ENCODE measurements at places on chromosomes 4 and X.
A peak's percentile ranks its signal among the peaks of the same experiment; 100 is the strongest.

GRCh38 chrX:47623540-47624027 is 3.9 kb upstream of the SYN1 start:
- peak; percentile 73 for DNase-seq

DNA sequence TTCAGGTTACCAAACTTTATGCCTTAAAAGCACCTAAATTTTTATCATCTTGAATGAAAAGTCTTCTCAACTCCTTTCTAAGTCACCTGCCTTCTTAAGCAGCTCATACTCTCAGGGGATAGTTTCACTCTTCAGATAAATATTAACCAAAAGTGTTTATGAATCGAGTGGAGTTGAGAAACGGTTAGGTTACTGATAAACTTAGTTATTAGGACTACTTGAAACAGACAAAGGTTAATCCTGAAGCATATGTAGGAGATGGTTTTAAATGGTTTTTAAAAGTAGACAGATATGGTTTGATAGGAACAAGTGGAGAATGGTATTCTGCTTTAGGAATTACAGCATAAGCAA is 32.8 kb downstream of the CLDN22 start:
- DNase-seq: peak; percentile 65

DNA sequence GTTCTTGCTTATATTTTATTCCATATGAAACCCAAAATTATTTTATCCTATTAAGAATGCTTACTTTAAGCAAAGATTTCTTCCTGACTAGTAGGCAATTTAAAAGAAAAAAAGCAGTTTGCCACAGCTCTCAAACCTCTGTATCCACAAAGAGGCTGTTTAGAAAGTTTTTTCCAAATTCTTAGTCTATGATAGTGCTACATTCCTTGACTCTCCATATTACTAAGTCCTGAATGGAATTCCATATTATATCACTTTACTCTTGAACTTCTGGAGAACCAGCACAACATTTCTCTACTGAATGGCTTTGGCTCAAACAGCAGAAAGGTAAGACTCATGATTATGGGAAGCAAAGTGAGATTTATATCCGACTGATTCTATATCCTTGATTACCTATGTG is 8.3 kb downstream of the SLC10A6 start:
- no peak for DNase-seq

DNA sequence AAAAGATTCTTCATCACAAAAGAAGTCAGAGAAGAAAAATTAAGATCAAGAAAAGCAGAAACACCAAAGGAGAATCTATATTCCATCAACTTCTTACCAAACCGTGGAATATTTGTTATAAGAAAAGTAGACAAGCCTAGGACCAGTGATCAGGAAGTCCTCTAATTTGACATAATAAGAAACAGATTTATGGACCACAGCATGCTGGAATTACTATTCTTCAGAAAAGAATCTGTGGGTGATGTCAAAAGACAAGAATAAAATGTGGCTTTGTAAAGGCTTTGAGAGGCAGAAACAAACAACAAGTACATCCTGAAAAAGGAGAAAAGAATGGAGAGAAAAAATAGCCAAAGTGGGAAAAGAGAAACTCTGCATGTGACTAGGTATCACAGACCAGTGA is 123.3 kb downstream of the SLC10A7 start:
- no peak for DNase-seq

DNA sequence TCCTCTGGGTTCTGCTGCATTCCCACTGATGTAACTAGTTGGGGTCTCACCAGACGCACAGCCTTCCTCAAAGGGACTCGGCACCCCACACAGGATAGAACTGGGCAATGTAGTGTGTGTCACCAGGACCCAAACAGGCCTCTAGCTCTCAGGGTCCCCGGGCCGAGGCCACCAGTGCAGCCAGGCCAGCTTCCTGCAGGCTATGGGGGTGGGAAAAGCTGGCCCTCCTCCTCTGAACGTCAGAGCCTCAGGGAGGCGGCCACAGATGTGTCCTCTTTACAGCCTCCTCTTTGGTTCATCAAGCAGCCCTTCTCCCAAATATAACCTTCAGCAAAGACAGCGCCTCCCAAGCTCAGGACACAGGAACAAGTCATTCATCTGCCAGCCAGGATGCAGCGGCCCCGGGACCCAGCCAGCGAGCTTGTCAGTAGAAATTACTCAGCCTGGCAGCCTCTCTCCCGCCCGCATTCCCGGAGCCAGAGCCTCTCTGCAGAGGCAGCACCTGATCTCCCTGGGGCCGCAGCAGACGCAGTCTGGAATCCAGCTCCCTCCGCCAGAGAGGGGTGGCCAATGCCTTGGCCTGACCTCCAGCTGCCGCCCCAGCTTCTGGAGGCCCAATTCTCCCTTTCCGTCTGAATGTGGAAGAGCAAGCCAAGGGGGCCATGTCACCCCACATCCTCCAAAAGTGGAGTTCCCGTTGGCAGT is 288.5 kb downstream of the FBXW7 start:
- DNase-seq: no peak

GRCh38 chr4:137559801-137560200 is 27.5 kb upstream of the PCDH18 start:
- DNase-seq: no peak

DNA sequence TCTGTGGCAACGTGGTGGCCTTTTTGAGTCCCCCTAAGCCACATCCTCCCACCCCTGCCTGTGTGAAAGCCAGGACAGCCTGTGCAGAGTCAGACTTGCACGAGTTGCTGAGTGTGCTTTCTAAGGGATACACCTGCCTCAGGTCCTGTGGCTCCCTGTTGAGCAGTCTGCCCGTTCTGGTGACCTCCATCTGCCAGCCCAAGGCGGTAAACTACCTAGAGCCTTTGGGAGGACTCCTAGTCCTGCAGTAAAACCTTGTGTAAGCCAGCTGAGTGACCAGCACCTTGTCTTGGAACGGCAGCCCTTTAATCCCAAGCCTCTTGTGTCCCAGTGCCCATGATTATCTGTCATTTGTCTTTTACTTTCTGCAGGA is 69.3 kb downstream of the NBDY start:
- DNase-seq: no peak

- no peak for DNase-seq
These were observed 22.3 kb downstream of the TMPRSS11D start for GRCh38 chr4:67861513-67861912.

DNA sequence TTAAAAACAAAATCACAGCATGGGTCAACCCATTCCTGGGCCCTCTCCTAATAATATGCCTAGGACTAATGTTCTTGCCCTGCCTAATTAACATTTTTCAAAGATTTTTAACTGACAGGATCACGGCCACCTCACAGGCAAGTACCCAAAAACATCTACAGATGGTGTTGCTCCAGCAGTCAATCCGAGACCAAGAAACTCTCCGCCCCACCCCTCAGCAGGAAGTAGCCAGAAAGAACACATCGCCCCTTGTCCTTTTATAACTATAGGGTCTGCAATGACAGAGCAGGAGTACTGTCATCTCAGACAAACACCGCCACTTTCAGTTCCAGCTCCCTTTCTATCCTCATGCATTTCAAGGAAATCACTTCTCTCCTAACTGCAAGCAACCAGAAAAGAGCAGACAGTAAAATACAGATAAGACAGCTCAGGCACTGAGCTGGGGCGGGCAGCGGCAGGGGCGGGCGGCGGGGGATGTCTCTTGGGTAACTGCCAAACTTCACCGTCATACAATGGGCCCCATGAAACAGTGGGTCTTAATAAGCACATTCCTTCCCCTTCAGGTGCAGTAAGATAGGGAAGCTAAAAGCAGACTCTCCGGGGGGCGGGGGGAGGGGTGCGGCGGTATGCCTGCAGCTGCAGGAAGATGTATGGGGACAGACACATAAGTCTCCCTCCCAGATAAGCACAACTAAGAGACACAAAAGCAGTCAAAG is 67.4 kb downstream of the ZNF182 start:
- no peak for DNase-seq

GRCh38 chr4:154467886-154468285 is 23.7 kb downstream of the DCHS2 start:
- no peak for DNase-seq

- DNase-seq: no peak
These were observed 336.5 kb downstream of the BMPR1B start for GRCh38 chr4:95093936-95094929.

GRCh38 chr4:183773790-183774189 is 114.7 kb downstream of the TRAPPC11 start:
- no peak for DNase-seq

- DNase-seq: no peak
These were observed 16.1 kb upstream of the ATP8A1 start for GRCh38 chr4:42673082-42673425.

DNA sequence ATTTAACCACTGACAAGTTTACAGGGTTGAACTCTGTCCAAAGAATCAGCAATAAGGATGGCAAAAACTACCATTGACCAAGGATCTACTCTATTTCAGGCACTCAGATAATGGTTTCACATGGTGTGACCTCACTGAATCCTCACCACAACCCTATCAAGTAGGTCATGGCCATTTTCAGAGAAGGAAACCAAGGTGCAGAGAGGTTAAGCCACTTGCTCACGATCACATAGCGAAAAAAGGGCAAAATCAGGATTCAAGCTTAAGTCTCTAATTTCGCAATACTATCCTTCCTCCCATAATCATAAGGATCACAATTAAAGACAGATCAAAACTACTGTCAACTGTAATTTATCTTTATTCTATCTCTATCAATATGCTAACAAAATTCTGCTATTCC is 191.0 kb upstream of the AFF2 start:
- no peak for DNase-seq

- DNase-seq: no peak
These were observed 44.2 kb downstream of the CCNI start for GRCh38 chr4:77031544-77031943.

DNA sequence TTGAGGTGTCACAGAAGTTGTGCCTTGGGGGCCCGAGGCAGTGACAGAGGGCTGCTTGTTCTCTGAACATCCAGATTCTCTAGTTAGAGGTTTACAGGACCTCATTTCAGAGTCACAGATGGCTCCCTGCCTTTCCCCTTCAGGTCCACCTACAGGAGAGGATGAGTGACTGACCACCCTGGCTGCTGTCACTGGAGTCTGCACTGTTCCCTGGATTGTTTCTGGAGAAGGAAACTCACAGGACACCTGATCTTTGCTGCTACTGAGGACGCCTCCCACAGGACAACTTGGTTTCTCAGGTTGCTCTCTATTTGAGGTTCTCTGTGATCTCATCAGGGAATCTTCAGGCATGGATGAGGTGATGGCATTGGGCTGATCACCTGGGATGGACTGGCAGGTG is 58.3 kb downstream of the GPRIN3 start:
- DNase-seq: no peak

GRCh38 chr4:22645481-22646182 is 47.1 kb upstream of the GBA3 start:
- no peak for DNase-seq

GRCh38 chr4:4805887-4806286 is 53.6 kb upstream of the MSX1 start:
- no peak for DNase-seq

DNA sequence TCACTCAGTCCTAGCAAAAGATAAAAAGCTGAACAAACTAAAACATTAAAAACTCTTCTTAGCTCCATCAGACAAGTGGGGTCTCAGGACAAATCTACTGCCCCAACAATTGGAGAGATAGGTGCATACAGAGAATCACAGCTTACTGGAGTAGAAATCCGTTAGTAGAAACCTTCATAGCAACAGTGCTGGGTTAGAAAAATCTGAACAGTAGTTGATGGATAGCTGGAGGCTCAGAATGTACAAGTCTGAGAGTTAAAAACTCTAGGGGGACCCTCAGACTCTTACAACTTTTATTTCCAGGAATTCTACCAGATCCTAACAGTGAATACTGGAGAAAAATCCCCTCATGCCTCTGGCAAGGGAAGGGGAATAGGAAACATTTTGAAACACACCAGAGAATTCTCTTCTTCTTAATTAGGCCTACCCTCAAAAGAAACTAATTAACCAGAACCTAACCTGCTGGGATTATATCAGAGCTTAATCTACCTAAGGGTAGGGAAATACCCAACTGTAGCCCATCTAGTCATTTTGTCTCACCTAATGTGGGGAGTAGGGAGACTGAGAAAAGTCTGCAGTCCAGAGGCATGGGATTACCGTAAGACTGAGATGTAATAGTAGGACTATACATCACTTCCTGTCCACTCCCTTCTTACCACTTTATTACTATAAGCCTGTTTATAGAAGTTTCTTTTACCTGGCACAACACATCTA is 165.0 kb upstream of the CTSO start:
- no peak for DNase-seq

- no peak for DNase-seq
These were observed 111.7 kb downstream of the SYNPO2 start for GRCh38 chr4:119000400-119000799.

DNA sequence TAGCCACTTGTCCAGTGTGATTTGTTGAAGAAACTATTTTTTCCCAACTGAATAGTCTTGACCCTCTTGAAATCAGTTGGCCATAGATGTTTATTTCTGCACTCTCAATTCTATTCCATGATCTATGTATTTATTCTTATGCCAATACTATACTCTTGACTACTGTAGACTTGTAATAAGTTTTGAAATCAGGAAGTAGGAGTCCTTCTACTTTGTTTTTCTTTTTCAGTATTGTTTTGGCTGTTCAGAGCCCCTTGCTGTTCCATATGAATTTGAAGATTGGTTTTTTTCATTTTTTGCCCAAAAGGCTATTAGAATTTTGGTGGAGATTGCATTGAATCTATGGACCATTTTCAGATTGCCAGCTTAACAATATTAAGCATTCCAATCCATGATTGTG is 10.2 kb downstream of the SAP30 start:
- no peak for DNase-seq

- DNase-seq: peak; percentile 40
These were observed 193.6 kb downstream of the FBXW7 start for GRCh38 chr4:152342293-152342692.

- DNase-seq: no peak
These were observed 251.8 kb upstream of the FTHL17 start for GRCh38 chrX:31323658-31324057.

DNA sequence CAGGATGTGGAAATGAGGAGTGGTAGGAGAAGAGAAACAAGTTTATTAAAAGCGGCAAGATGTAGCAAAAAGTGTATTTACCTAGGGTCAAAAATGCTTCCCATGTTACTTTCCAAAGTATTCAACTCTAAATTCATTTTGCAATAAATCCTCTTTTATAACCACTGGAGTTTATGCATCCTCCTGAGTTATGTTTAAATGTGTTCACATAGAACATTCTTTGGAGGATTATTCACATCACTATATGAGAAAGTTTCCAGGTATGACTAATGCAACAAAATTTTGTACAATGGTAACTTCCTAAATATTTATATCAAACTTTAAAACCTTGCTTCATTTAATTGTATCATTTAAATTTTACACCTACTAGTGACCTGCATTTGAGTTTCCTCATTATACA is 870.6 kb upstream of the SLIT2 start:
- DNase-seq: no peak

Measured in Caki2 (cell line).